ENCODE measurements at places on chromosomes 12 and 14. TPM values are rescaled to one million over a fixed set of nuclear protein-coding genes. Genes with fewer than 3 reads are reported as not detected.

GRCh38 chr12:50218386-50218785 lies 51.2 kb upstream of the CERS5 start:
- DNase-seq, result no peak

DNA sequence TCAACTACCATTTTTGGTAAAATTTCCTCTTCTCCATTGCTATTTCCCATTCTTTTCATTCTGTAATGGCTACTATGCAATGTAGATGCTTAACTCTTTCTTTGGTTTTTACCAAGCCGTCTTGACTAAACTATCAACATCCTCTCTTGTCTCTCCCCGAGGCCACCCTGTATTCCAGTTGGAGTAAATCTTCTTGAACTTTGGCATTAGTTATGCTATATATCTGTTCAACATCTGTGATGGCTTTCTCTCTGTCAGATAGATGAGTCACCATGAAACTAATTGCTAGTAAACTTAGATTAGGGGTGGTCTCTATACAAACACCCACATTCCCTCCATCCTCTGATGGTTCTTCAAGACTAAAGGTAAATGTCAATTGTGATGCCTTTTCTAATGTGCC lies 63.4 kb downstream of the LMO3 start:
- no peak for DNase-seq

GRCh38 chr14:23544511-23545447 lies 6.8 kb downstream of the ZFHX2 start:
- DNase-seq, result no peak

DNA sequence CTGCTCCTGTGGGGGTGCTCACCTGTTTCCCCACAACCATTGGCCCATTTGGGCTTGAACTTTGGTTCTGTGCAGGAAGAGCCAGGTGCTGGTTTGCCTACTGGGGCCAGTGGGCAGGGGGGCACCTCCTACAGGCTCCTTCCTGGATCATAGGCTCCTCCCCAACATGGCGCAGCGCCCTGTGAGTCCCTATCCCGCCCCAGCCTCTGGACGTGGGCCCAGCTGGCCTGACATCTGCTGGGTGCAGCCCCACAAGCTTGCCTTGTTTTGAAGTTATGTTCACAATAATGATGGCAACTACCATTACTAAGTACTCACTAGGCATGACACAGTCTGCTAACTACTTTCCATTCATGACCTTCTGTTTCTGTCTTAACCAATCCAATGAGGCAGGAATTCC lies 147.8 kb downstream of the RBM19 start:
- no peak for DNase-seq

GRCh38 chr14:95500201-95500681 lies 16.2 kb downstream of the SYNE3 start:
- no peak for DNase-seq

- no peak for DNase-seq
These were observed 5.8 kb upstream of the TNFRSF1A start for GRCh38 chr12:6347367-6348338.

- no peak for DNase-seq
These were observed 95.4 kb downstream of the CHGA start for GRCh38 chr14:93018366-93018765.

GRCh38 chr12:16763901-16764300 lies 157.9 kb upstream of the LMO3 start:
- no peak for DNase-seq

GRCh38 chr14:45947830-45948229 lies 694.8 kb upstream of the MIS18BP1 start:
- no peak for DNase-seq

DNA sequence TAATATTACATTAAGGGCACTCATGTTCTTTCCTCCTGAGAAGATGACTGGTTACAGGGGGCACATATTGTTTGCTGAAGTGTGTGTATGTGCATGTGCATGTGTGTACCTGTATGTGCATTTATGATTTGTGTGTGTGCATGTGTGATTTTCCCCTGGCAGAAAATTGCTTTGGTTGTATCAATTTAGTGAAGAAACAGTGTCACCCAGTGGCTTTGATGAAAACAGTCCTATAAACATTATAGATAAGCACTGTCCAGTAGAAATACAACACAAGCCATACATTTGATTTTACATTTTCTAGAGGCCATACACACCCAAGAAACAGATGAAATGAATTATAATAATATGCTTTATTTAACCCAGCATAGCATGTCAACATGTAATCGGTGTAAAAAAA lies 8.6 kb downstream of the PDE3A start:
- no peak for DNase-seq

DNA sequence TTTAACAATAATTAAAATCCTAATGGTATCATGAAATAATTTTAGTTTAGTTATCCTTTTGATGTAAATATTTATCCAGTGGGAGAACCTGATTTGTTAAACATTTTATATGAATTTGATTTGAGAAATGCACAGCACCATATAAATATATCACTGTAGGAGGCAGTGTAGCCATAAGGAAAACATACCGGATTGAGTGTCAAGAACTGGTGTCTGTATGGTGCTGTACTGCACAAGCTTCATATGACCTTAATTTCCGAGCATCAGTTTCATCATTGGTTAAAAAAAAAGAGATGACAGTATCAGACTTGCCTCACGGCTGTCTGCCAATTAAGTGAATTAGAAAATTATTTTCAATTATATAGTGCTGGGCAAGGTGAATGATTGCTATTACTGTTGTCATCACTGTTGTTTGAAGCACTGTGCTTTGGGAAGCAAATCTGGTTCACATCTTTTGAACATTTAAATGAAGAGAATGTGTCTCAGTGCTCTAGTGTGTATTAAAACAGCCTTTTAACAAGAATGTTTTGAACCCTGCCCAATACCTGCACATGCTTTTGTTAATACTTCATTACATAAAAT lies 72.1 kb downstream of the TMTC2 start:
- no peak for DNase-seq

- no peak for DNase-seq
These were observed 11.0 kb downstream of the SPTLC2 start for GRCh38 chr14:77605392-77605972.

The FAR2 gene
- total RNA-seq, result 2.5 TPM

The LRTM2 gene
- total RNA-seq, result 0.27 TPM

The RFX4 gene
- total RNA-seq, result not detected

The SRRM4 gene
- total RNA-seq, result not detected
